ENCODE measurements at places on chromosomes 4 and X. TPM values are rescaled to one million over a fixed set of nuclear protein-coding genes. Genes with fewer than 3 reads are reported as not detected.
A peak's percentile ranks its signal among the peaks of the same experiment; 100 is the strongest.

Gene GNRHR
- total RNA-seq, result not detected

Gene TRIM61
- total RNA-seq, result 4.5 TPM

DNA sequence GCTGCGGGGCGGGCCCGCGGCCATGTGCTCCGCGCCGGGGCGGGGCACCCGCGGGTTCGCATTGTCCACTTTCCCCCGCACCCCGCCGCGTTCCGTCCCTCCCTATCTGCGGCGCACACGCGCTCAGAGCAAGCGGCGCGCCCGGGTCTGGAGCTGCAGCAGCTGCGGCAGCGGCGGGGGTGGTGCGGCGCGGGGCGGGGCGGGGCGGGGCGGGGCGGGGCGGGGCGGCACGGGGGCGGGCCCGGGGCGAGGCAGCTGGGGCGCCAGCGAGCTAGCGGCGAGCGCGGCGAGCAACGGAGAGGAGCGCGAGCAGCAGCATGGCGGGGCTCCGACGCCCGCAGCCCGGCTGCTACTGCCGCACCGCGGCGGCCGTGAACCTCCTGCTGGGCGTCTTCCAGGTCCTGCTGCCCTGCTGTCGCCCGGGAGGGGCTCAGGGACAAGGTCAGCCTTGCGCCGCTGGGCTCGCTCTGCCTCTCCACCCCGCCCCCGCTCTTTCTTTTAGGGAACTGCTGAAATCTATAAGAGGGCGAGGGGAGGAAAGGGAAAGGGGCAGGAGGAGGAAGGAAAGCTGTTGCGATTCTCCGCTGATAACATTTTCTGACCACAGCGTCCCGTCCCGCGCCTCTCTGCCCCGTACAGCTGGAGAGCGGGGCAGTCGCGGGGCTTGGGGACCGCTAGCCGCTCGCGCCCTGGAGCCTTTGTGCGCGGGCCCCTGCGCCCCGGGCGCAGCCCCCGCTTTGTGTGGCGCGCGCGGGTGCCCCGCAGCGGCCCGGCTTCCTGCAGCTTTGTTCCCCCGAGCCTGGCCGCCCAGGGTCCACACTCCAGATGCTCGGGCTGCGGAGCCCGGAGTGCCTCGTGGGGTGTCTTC lies at the start of gene TMEM131L:
TSS of gene TMEM131L (plus strand) at position 280 of the 868 bp plus-strand sequence. CDS start at position 318, 38 bp downstream.
- DNase-seq, result no peak

- DNase-seq, result peak; percentile 79
Observed at GRCh38 chr4:101953949-101954348, 163.4 kb downstream of the BANK1 start.

- no peak for DNase-seq
Observed at GRCh38 chr4:10296730-10297129, 160.5 kb downstream of the ZNF518B start.

- DNase-seq, result peak; percentile 7
Observed at GRCh38 chr4:118772081-118772766, 63.7 kb downstream of the SEC24D start.

GRCh38 chr4:154779362-154779947 lies 1.6 kb upstream of the RBM46 start:
- DNase-seq, result no peak
